CD4-positive, alpha-beta T cell treated with Interleukin-2 at 100 ng/mL for 4 hours (primary cell): ENCODE measurements at places on chromosomes 4 and X.

DNA sequence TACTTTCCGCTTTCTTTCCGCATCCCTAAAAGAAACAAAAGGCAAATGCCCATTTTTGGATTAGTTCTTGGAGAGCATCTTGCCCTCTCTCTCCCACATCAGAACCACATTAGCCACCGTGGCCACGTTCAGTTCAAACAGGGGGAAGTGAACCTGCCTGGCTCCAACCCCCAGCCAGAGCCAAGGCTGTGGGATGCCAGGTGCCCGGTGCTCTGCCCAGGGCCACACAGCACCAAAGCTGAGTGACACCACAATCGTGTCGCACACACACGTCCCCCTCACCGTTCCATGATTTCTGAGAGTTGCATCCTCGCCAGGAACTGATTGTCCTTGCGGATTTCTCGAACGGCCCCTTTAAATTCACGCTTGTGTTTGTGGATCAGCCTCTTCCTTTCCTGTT lies 24.3 kb downstream of the NOP14 start:
- no peak for DNase-seq

- DNase-seq, result no peak
These were observed 21.9 kb downstream of the TKTL1 start for GRCh38 chrX:154317391-154317995.

- DNase-seq, result no peak
These were observed 394.8 kb downstream of the CFAP47 start for GRCh38 chrX:36314303-36314702.

DNA sequence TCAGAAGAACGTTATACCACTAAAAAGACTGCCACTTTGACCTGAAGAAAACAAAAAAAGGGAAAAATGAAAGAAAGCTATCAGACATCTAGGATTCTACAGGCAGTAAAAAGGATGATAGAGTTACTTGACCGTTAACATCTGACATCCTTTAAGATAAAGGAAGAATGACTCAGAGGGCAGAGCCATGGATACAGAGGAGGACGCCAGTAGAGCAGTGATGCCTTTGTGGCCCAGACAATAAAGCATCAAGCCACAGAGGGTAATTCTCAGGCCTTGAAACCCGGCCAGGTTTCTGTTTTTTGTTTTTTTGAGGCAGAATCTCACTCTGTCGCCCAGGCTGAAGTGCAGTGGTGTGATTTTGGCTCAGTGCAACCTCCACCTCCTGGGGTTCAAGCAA lies 9.5 kb upstream of the BEX1 start:
- DNase-seq, result no peak
